ENCODE measurements at places on chromosomes 5 and 9.

GRCh38 chr9:16052757-16053530 is 500.1 kb downstream of the CCDC171 start:
- no peak for DNase-seq

DNA sequence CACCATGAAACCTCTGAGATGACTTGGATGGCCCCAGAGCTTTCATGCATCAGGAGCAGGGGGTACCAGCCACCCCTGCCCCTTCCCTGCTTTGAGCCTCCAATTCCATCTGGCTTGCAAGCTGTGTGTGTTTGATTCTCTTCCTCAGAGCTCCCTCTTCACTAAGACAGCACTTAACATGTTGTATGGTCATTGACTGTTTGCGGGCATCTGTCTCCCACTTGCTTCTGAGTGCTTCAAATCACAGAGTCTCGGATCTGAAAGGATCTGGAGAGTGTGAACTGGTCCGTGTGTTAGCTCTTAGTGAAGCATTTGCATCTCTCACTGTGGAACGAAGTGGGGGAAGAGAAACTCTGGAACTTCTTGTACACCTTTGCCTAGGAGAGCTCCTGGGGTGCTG is 7.1 kb upstream of the CPLX2 start:
- DNase-seq = no peak

DNA sequence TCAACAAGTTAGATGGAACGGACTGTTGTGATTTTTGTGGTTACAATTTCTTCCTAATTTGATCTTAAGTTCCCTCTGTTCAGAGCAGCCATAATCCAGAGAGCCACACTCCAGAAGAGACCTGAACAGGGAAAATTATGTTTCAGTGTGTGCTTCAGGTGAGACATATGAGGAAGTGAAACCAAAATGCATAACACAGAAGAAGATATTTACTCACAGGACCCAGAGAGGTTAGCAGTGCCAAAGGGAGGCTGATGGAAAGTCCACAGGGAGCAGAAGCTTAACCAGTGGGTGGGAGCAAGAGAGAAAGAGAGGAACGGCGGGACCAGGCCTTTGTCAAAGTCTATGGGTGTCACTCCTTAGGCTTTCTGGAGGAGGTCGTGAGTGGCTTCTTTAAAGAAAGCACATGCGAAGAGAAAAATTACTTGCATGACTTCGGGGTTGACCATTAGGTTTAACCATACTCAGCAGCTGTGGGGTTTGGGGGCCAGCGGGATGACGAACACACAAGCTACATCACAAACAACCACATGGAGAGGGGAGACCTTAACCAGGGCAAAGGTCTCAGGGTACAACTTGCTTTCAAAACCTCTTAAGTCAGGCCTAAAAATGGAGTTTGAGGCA is 141.4 kb downstream of the MED10 start:
- DNase-seq = no peak

DNA sequence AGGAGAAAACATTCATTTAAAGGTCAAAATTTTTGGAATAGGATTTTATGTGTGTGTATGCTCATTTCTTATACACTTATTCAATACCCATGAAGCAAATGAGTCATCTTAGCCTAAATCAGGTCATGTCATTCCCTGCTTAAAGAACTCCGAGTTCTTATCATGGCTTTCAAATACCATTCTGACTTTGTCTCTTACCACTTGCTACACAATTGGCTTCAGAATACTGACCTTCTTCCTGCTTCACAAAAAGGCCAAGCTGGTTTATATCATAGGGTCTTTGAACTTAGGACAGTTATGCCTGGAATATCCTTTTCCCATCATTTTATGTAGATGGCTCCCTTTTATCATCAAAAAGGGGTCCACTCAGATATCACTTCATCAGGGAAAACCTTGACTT is 652.2 kb upstream of the WWC1 start:
- no peak for DNase-seq

DNA sequence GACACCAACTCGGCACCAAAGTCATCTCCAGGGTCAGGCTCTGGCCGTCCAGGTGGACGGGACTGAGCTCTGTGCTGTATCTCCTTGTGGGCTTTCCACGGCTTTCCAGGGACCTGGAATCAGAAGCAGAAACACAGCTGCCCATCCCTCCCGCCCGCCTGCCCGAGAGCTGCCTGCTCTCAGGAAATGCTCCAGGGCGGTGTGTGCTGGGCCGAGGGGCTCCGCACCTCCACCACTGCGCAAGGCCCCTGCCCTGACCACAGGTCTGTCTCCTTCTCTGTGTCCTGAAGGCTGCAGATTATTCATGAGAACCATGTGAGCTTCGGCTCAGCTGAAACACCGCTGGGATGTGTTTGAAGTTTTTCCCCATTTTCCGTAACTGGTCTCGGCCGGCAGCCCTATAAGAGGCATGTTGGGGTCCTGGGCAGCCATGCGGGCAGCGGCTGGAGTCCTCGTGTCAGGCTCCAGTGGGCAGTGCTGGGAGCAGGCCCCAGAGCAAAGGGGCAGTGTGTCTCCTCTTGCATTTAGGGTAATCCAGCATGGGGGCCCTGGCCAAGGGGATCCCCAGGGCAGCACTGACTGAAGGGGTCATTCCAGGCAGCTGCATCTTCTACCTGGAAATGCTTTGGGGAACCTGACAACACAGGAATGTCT is 22.8 kb downstream of the NKD2 start:
- no peak for DNase-seq

All from effector CD8-positive, alpha-beta T cell (primary cell).